ENCODE measurements at places on chromosomes 5 and 9. TPM values are rescaled to one million over a fixed set of nuclear protein-coding genes. Genes with fewer than 3 reads are reported as not detected.

- DNase-seq: peak; percentile 87
Observed at GRCh38 chr5:138975098-138975847, 100.1 kb upstream of the LRRTM2 start.

FOXD1 gene
- 8.5 TPM for polyA plus RNA-seq

CTNND2 gene
- not detected for polyA plus RNA-seq

DNA sequence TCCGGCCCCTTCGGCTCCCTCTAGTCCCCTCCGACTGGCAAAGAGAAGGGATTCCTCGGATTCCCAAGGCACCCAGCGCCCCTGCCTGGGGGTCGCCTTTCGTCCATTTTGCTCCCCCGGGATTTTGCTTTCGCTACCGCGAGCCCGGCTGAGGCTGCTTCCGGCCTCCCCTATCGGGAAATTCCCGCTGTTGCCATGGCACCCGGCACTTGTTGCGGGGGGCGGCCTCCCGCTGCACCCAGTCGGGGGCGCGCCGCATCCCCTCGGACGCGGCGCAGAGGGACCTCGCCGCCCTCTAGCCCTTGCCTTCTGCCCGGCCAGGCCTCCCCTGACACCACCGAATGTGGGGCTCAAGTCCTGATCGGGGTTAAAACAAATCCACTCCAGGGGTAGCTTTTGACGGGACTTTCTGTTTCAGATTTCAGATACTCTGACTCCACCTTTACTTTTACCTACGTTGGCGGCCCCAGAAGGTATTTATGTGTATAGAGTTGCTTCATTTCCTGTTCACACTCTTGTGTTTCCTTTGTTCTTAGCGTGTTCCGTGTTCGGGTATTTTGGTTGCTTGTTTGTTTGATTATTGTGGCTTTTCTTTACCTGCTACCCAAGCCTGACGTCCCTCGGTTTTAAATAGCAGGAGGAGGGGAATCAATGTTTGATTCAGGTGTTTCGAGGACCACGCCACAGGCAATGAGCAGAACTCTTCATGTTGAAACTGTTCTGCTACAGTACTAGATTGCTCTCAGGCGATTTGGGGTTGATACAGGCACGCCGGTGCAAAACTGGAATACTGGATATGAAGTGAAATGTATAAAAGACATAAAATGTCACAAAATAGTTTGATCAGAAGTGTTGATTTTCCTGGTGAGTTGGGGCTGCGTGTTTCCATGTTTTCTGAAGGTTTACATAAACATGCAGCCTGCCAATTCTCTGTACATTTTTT lies 1.5 kb downstream of the PARP8 start:
- DNase-seq: peak; percentile 71

DNA sequence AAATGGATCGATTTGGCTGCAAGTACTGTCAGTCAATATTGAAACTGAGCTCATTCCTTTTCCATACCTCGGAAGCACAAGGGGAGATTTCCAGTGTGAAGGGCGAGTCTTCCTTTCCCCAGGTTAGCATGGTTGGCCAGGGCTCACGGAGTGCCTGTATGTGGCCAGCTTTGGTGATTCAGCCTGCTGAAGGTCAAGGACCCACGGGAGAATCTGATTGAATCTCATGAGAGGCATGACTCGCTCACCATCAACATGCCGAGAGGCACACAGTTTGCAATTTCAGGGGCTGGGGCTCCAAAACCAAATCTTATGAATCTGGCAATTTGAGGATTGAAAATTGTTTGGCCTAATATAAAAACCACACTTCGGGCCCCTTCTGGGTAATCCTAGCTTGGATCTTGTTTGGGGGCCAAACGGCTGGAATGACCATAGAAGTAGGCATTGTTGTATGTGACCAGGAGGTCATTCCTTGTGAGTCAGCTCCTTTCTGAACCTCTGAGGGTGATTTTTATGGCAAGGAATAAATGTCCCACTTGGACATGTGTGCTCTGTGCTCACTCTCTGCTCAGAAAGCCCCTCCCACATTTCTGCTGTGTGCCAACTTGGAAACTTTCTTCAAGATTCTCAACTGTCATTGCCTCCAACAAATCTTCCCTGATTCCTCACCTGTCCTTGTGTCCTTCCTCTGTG lies 69.8 kb downstream of the DOCK2 start:
- DNase-seq: peak; percentile 93

FGF18 gene
- 0.09 TPM for polyA plus RNA-seq

DNA sequence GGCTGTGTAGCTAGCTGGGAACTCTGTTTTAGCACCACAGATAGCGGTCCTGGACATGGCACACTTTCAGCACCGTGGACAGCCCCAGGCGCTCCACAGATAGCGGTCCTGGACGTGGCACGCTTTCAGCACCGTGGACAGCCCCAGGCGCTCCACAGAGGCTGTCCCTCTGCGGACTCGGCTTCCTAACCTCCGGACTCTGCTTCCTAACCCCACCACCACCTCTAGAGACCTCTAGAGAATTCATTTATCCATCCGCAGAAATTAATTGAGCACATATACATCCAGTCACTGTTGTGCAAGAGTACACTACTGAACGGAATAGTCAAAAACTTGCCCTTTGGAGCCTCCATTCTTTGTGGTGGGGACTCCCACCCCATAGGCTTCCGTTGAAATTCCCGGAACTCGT lies 27.4 kb downstream of the UNC5A start:
- DNase-seq: peak; percentile 92

Data from GM23248 (cell line).